ENCODE measurements at places on chromosomes 6 and 20.

GRCh38 chr6:84462698-84463097 lies 235.3 kb upstream of the CEP162 start:
- no peak for DNase-seq

DNA sequence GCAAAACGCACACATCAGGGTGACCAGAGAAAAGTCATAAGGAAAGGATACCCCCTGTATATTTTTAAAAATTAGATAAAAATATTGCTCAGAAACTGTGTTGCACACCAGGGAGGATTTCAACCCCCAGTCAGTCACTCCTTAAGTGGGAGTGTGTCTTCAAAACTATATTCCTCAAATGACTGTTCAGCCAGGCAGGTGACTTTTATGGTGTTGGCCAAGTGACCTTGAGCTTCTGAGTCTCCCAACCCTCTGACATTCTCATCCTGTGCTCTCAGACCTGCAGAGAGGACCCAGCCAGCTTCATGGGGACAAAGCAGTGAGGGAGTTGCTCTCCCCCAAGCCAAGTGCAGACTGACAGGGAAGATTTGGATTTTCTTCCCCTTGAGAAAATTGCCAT lies 311.9 kb upstream of the JARID2 start:
- no peak for DNase-seq

DNA sequence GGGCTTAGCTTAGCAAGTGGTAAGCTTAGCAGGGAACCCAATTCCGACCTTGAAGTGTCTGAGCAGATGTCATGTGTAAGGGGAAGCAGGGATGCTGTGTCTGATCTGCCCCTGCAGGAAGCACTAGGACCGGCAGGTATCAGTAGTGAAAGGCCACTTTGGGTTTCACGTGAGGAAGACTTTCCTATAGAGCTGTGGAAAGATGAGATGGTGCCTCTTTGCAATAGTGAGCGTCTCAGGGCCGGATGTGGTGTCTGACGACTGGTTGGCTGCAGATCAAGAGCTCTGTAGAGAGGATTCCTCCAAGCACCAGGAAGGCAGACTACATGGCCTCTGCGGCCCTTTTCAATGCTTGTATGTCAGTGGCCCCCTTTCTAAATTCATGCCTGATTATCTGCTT lies 98.3 kb downstream of the TIAM2 start:
- DNase-seq: no peak

- peak; percentile 12 for DNase-seq
Measured at GRCh38 chr6:156167625-156168071, 609.5 kb upstream of the ARID1B start.

DNA sequence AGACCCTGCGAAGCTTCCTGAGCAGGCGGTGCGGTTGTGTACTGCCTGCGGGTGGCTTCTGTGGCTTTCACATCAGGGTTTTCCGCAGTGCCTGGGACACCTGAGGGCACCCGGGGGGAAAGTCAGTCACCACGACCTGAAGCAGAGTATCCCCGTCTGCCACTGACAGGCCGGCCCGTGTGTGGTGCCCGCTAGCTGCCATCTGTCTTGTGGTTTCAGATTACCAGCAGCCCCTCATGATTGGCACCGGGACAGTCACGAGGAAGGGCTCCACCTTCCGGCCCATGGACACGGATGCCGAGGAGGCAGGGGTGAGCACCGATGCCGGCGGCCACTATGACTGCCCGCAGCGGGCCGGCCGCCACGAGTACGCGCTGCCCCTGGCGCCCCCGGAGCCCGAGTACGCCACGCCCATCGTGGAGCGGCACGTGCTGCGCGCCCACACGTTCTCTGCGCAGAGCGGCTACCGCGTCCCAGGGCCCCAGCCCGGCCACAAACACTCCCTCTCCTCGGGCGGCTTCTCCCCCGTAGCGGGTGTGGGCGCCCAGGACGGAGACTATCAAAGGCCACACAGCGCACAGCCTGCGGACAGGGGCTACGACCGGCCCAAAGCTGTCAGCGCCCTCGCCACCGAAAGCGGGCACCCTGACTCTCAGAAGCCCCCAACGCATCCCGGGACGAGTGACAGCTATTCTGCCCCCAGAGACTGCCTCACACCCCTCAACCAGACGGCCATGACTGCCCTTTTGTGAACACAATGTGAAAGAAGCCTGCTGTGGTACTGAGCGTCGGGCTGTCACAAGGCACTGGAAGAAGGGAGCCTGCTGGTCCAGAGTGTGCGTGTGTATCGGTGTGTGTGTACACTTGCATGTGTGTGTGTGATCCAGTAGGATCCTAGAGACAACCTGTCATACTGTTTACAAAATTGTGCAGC lies 54.4 kb downstream of the GOPC start:
- peak; percentile 46 for DNase-seq

- no peak for DNase-seq
Measured at GRCh38 chr6:161493576-161494118, 219.8 kb upstream of the AGPAT4 start.

- DNase-seq: no peak
Measured at GRCh38 chr6:16649890-16650289, 111.4 kb downstream of the ATXN1 start.

- DNase-seq: no peak
Measured at GRCh38 chr20:57079031-57080005, 187.1 kb downstream of the BMP7 start.

DNA sequence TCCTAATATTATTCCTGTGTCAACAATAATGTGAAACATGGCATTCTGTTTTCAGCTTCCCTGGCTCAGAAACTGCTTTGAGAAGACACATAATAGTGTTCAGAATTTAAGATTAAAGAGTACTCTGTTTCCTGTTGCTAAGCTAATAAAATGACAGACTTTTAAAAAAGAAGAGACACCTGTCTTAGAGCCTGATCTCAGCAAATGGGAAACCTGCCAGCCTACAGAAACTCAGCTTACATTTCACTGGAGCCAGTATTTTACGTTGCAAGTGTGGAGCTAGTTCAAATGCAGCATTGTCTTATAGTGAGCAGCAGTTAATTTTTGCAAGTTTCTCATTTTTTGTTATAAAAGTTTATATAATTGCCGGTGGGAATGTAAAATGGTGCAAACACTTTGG lies 28.8 kb downstream of the KIZ start:
- no peak for DNase-seq

GRCh38 chr6:155340464-155341129 lies 26.3 kb upstream of the TFB1M start:
- no peak for DNase-seq

GRCh38 chr6:152502421-152503188 lies 134.6 kb downstream of the SYNE1 start:
- DNase-seq: no peak

DNA sequence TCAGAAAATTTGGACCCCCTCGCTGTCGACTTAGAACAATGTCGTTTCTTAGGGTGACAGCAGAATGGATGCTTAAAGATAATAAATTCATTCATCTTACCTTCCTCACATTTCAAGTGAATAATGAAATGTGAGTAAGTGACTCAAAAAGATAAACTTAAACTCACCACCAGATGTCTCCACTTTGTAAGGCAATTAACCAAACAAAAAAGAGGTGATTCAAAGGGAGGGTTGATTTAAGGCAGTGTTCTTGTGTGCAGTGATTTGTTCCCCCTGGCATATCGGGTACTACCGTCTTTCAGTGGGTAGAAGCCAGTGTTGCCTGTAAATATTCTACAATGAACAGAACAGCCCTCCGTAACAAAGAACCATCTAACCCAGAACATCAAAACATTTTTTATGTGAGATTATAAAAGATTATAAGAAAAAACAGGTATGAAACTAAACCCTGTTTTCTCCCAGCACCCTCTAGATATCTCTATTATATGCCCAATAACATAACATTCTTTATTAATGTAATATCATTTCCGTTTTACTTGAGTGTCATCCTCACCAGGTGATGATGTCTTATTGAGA lies 589.7 kb downstream of the CBLN4 start:
- no peak for DNase-seq
